ENCODE measurements at places on chromosomes 1 and 21.
A peak's percentile ranks its signal among the peaks of the same experiment; 100 is the strongest.

DNA sequence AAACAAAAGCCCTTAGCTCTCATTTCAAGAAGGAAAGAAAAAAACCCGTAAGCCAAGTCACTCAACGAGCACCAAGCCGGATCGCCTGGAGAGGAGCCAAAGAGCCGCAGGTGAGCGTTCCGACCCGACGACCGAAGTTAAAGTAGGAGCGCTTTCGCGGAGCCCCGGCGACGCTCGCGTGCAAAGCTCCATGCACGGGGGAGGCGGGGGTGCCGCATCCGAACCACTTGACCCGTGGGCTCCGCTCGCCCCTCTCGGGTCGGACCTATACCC is 382 bp downstream of the GPBP1L1 start:
- DNase-seq, result peak; percentile 83

GRCh38 chr1:2119886-2120285 is 69.7 kb downstream of the PRKCZ start:
- no peak for DNase-seq

- DNase-seq, result peak; percentile 17
These were observed 28.4 kb downstream of the EXTL2 start for GRCh38 chr1:100866041-100866900.

- DNase-seq, result no peak
These were observed 259.4 kb downstream of the BACH1 start for GRCh38 chr21:29557931-29558725.

GRCh38 chr1:207004931-207005830 is 27.4 kb downstream of the C1orf116 start:
- DNase-seq, result no peak

- no peak for DNase-seq
These were observed 131.5 kb upstream of the ZNF648 start for GRCh38 chr1:182192966-182193365.

DNA sequence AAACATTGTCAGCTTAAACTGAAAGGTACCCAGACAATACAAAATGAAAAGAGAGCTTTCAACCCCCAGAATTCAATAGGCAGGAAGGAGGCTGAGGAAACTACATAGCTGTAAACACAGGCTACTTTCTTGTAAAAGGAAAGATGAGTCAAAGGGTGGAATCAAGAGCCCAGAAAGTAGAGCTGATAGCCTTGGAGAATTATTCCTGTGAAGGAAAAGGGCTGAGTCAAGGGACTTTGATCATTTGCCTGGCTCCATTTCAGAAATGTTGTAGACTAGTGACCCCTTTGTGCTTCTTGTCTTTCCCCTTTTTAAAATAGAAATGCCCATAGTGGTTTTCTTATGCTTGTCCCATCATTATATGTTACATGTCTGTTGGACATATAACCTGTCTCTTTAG is 597.6 kb downstream of the ADGRL2 start:
- no peak for DNase-seq

DNA sequence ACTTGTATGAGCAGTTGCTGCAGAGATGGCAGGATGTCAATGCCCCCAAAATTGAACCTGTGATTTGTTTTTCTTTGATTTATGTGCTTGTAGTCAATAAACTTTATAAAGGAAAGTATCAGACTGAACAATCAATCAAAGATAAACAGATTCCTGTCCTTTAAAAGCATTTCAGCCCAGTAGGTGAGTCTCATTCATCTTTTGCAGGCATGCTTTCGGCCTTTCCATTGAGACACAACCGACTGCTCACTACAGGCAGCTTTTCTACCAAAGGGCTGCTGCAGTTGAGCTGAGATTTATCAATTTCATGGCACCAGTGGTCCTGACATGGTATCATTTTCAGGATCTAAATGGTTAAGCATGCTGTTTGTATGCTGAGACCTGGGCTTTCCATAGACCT is 513.6 kb upstream of the PTBP2 start:
- DNase-seq, result no peak

DNA sequence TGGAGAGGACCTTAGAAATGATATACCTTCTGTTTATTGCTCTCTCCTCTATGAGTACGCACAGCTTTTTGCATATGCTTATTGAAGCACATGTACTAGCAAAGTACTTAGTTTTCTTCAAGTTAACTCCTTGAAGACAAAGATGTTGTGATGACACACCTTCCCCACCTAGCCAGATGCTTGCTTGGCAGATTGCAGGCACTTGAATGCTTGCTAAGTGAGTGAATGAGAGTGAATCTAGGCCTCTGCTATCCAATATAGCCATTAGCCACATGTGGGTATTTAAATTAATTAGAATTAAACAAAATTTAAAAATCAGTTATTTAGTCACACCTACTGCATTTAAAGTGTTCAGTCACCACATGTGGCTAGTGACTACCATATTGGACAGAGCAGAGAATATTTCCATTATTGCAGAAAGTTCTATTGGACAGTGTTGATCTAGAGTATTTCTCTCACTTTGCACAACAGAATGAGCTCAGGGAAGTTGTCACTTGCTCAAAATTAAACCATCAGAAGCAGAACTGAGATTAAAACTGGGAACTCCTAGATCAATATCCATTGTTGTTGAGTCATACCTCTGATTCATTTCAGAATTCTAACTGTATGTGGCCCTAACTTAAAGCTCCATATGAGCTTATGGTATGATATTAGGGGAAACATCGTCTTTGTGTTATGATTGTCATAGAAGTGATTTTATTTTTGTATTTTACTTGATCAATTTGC is 8.6 kb upstream of the EEIG2 start:
- DNase-seq, result no peak
